ENCODE measurements at places on chromosomes 12 and 14.
A peak's percentile ranks its signal among the peaks of the same experiment; 100 is the strongest.

DNA sequence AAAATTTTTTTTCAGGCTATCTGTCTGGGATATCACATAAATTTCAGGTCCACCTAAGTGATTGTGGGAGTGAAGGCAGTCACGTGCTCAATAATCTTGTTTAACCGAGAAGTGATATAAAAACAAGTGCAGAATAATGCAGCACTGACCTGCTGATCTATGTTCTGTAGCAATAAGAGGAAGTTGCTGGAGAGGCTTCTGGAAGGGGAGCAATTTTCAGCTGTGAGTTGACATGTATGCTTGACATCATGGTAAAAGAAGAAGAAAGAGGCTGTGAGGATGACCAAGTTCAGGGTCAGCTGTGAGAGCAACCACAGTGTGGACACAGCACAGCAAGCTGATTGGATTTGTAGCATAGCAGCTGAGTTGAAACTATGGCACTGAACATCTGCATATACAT, 172.0 kb upstream of the PELI2 start:
- no peak for ATAC-seq

DNA sequence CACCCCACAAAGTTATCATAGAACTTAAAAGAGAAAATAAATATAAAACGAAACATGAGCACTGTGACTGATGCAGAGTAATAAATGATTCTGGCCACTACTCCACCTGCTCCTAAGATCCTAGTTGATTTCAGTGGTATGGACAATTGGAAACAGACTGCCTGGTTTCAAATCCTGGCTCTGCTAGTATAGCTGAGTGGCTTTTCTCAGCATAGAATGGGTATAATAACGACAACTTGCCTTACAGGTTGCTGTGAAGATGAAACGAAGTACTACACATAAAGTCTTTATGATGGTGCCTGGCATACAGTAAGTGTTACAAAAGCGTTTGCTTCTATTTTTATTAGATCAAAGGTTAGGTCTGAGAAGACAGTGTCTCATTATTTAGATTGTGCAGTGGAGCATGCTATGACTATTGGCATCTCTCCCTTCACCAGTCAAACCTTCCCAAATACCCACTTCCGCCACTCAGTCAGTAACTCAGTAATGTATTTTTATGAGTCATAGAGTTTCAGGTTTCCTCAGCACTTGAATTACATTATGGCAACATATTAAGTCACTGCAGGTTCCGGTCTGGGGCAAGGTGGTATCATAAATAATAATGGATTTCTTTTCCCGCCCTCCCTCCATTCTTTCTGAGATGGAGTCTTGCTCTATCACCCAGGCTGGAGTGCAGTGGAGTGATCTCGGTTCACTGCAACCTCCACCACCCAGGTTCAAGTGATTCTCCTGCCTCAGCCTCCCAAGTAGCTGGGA, 29.7 kb upstream of the NR2C1 start:
- ATAC-seq = peak; percentile 99

DNA sequence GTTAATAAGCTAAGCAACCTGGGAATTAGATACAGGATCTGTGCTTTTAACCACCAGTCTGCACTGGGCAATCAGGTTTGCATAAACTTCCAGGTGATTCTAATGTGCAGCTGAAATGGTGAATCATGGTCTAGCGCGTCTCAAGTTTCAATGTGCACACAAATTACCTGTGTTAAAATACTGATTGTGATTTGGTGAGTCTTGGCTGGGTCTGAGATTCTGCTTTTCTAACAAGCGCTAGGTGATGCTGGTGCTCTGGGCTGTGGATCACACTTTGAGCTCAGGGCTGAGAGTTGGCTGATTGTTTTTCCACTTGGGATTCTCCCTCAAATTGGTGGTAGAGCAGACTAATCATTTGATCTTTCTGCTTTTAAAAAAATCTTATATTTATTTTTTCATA, 124.8 kb downstream of the C12orf75 start:
- no peak for ATAC-seq

- no peak for ATAC-seq
Measured at GRCh38 chr12:106566771-106567170, 16.0 kb upstream of the RFX4 start.

DNA sequence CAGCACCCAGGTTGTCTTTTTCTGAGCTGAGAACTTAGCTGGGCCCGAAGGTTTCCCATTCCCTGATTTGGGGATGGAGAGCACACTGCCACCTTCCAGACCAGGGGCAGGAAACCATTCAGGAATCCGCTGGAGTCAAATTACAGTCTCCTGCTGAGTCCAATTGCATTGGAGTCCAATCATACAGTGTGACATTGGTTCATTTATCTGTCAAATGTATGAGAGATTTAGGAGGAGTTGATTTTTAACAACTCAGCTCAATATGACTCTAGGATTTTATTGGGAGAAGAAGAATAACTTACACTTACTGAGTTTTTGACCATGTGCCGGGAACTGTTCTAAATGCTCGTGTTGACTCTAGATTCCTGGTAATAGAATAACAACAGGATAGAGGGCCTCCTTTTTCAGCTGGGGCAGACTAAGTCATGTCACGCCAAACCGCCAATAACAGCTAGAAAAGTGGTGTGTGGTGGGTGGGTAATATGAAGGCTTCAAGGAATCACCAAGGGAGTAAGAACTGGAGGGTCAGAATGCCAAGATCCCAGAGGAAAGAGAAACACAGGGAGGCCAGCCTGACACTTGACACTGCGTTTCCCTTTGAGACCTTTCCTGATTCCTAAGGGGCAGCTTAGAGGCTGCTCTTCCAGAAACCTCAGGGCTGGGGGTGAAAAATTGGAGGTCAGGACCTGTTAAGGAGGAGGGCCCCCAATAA, 11.5 kb downstream of the SYNDIG1L start:
- no peak for ATAC-seq

DNA sequence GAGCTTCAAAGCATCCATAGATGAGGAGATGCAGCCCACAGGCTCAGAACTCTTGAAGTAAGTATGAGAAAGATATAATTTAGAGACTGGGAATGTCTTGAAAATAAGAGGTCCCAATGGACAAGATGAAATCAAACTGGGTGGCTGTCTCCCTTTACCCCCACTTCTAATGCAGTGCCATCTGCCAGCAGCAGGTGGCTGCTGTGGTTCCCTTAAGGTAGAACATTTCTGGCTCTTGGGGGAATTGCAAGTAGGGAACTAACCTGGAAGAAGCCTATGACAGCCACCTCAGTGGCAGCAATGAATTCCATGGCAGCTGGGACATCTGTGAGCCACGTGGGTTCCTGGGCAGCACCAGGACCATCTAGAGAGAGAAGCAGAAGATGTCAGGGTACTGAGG, 648 bp downstream of the ERP27 start:
- ATAC-seq = peak; percentile 59

DNA sequence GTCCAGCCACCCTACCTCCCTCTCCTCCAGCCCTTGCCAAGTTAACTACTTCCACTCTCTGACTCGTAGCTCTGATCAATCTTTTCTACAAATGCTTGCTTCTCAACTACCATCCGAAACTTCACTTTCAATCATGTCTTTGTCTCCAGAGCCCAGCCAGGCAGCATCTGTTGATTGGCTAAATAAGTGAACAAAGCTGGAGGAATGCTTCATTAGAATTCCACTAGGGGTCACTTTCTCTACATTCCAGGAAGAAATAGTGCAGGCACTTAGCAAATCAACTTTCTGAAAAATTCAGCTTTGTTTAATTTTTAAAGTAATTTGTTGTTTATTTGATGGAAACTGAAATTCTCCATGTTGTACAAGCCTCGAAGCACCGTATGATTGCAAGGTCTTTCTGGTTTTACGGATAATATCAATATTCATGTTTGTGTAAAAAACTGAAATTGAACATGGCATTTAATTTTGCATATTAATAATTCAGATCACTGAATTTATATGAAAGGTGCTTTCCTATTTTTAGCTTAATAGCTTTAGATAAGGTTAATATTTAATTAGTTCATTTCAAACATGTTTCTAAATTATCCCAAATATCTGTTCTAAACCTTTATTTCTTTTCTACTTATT, 32.4 kb upstream of the HELB start:
- ATAC-seq = peak; percentile 52

GRCh38 chr14:35286003-35286600, 6.1 kb upstream of the PSMA6 start:
- ATAC-seq = peak; percentile 57

DNA sequence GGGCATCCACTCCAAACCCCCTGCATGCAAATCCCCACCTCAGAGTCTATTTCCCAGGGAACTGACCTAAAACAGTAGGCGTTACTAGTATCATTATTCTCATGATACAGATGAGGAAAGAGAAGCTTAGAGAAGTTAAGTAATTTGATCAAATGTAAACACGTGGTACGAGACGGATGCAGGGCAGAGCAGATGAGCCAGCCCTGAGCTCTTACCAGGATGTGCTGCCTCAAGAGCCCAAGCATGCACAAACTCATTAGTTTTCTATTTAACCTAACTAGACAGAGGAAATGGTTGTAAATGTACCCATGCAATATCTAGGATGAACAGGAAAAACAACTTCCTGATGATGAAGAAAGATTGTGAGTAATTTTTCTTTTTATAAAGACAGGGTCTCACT, 173.3 kb upstream of the RASSF8 start:
- no peak for ATAC-seq

- peak; percentile 97 for ATAC-seq
Measured at GRCh38 chr12:113196990-113197389, 11.5 kb downstream of the RITA1 start.

DNA sequence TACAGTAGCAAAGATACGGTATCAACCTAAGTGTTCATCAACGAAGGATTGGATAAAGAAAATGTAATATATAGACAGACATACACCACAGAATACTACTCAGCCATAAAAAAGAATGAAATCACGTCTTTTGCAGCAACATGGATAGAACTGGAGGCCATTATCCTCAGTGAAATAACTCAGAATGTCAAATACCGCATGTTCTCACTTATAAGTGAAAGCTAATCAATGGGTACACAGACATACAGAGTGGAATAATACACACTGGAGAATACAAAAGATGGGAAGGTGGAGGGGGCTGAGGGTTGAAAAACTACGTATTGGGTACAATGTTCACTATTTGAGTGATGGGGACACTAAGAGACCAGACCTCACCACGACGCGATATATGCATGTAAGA, 1.1 kb downstream of the RACGAP1 start:
- no peak for ATAC-seq

DNA sequence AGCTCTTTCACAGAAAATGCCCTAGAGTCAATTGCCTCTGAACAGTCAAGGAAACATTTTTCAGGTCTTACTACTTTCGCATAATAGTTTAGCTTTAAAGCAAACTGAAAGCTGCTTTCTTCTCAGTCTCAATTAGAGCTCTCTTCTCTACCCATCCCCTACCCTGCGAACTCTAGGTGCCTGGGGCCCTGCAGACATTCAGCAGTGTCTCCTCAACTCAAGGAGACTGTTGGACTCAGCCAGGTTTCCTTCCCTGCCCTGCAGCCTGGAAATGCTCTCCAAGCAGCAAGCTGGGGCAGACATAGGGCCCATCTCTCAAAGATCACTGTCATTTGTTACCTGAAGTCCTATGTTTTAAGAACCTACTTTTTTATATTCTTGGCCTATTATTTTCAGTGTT, 312.5 kb upstream of the PRICKLE1 start:
- ATAC-seq = no peak

DNA sequence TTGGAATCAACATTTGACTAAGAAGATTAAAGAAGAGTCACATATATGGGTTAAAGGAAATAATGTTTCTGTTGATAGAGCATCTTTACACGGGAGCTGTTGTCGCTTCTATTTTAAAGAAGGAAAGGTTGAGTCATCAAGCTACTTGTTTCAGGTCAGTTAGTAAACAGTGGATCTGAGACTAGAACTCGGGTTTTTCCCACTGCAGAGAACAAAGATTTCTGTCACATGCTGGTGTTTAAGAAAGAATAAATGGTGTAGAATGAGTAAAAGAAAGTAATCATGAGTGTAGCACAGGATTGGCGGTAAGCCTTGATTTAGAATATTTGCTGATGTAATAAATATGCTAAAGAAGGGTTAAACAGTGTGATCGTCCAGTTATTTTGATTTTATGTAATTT, 455.5 kb downstream of the AEBP2 start:
- ATAC-seq = peak; percentile 81

DNA sequence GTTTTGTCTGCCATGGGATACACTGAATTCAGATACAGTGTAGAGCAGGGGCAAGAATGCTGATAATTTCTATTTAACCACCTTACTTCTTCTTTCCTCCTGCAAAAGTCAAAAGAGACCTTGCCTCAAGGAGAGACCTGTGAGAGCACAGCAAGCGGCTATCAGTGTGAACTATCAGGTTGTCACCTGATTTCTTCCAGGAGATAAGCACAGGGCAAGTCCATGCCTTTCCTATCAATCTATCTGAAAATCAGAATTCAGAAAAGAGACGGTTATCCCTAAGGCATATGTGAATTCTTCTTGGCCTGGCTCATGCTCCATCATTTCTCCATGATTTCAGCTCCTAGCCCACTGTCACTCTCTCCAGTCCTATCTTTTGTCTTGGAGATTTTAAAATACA, 128.9 kb upstream of the CCND2 start:
- ATAC-seq = no peak

GRCh38 chr14:101246894-101247841, 314.1 kb upstream of the DIO3 start:
- no peak for ATAC-seq

DNA sequence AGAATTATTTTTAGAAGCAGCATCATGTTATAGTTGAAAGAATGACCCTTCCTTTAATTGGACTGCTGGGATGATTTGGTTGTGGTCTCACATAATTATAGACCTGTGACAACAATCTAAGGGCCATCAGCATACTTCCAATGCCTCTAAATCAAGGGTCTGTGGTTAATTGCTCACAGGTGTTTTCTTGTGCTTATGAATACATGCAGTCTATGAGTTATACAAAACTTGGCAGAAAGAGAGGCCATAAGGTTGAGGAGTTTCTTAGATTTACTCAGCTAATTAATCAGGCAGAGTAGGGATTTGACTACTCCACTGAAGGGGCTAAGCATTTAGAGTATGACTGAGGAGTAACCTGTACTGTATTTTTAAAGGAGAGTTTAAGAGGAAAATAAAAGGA, 37.0 kb upstream of the FRMD6 start:
- peak; percentile 84 for ATAC-seq

DNA sequence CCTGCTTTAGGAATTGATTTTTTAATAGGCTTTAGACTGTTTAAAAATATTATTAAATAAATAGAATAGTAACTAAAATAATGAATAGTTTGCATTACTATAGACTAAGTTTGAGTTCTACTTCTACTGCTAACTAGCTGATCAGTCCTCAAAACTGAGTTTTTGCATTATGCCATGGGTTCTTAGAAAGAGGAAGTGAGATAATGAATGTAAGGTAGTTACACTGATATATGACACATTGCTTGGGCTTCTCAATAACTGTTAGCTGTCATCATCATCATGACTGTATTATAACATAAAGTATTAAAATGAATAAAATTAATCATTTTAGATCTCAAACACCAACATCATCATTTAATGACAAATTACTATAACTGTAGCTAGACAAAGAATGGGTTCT, 949.7 kb downstream of the TRHDE start:
- ATAC-seq = no peak

- ATAC-seq = no peak
Measured at GRCh38 chr12:108040947-108041346, 88.1 kb upstream of the WSCD2 start.

GRCh38 chr14:88232771-88233170, 90.3 kb downstream of the KCNK10 start:
- no peak for ATAC-seq

GRCh38 chr12:60335745-60336144, 739.9 kb downstream of the SLC16A7 start:
- ATAC-seq = no peak

GRCh38 chr12:64070454-64070853, 151.6 kb downstream of the KICS2 start:
- ATAC-seq = no peak

All from activated T-helper 17 cell treated with anti-CD3 and anti-CD28 coated beads, Interleukin-2, amount 50 U/mL, for 72 hours (primary cell).